T1000 (cell line): ENCODE measurements at places on chromosomes 12 and 14.

- peak; percentile 93 for DNase-seq
These were observed 25.2 kb upstream of the KRT78 start for GRCh38 chr12:52873832-52874572.

DNA sequence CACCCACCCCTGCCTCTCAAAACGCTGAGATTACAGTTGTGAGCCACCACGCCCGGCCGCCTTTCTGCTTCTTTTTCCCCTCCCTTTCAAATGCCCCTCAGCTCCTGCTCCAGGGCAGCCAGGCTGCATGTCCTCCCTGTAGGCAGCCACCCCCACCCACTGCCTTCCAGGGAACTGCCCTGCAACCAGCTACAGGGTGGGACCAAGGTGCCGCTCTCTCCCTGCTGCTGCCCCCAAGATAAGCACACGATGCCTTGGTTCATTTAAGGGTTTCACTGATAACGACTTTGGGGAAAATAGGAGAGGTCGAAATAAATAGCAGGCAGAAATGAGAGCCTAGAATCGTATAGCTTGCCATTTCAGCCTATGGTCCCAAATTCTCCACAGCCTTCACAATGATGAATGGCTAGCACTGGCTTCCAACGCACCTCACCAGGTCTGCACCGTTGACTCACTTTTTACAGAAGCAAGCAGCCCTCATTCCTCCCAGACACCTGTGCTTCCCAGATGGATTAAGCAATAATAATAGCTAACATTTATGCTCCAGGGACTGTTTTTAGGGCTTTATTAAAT, 40.7 kb downstream of the ATG14 start:
- DNase-seq: no peak

GRCh38 chr12:26001530-26001929, 43.0 kb downstream of the RASSF8 start:
- no peak for DNase-seq

DNA sequence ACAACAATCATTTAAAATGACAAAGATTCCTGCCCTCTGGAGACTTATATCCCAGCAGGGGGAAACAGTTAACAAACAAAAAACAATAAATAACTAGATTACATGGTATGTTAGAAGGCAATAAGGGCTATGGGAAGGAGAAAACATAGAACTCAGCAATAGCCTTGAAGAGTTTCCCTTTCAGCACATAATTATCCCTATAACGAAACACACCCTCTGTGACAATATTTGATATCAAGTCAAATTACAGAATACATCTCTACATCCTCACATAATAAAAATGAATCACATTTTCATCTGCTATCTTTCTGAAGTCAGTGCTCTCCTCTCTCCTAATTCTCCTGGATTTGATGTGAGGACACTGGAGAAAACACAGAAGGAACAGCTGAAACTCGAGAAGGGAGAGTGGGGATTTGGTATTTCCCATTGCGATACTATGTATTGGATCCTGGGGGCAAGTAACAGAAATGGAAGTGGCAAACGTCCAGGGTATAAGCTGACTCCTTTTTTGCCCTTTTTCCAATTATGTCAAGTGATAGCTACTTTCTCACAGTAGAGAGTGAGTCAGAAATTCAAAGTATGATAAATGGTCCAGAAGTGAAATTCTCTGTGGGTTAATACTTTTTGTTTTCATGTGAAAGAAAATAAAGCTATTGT, 9.7 kb upstream of the PTGER2 start:
- no peak for DNase-seq

- DNase-seq: no peak
These were observed 372.1 kb downstream of the ALG10 start for GRCh38 chr12:34394211-34395055.

- no peak for DNase-seq
These were observed 76.1 kb downstream of the CNTN1 start for GRCh38 chr12:40768125-40768864.

- DNase-seq: no peak
These were observed 153.1 kb upstream of the DCN start for GRCh38 chr12:91335699-91336098.

DNA sequence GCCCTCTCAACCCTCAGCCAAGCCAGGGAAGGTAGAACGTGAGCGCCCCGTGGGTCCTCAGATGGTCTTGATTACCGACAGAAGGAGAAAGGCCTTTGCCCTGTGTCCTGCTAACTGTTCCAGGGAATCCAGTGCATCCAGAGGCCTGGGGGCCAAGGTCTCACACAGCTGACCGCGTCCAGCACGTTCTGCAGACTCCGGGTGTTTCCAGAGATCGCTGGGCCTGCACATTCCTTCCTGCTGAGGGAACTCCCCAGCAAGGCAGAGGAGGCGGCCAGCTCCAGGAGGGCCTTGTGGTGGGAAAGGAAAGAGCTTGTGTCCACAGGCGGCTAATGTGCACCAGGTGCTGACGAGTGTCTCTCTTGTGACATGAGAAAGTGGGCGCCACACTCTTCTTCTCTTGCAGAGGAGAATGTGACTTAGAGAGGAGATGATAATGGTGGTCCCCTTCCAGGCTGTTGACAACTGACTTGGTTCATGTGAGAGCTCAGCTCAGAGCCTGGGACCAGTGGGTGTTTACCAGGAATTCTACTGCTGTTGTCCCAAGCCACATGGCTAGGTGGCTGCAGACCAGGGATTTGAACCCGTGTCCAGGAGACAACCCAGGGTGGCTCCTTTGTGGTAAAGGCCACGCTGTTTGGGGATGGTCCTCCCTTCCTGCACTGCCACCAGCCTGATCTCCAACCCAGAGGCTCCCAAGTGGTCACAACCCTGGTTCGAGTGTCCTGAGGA, 46.8 kb upstream of the DLK1 start:
- no peak for DNase-seq

- DNase-seq: no peak
These were observed 64.5 kb upstream of the SSTR1 start for GRCh38 chr14:38143170-38143569.

DNA sequence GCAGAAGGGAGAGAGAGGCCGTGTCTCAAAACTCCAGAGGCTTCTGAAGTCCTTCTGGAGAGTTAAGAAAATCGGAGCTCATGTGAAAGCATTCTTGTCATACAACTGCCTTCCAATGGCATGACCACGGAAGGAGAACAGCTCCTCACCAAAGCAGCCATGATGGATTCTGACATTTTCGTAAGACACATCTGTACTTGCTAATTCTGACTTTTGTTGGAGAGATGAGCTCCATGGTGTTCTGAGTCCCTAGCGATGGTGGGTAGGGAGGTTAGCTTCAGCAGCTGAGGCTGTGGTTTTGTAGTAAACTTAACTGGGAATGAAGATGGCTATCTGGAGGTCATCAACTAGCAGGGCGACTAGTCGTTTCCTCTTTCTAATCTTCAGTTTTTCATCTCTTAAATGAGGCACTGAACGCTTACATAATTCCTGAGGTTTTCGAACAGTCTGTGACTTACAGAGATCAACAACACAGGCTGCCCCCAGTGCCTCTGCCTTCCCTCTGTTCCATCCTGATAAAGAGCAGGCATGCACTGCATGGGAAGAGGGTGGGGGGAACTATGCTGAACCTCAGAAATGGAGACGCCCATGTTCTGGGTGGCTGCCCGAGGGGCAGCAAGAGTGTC, 28.6 kb upstream of the DICER1 start:
- DNase-seq: no peak

GRCh38 chr12:122064025-122064777, 14.4 kb upstream of the MLXIP start:
- DNase-seq: no peak

GRCh38 chr14:92143309-92143708, 21.5 kb downstream of the CPSF2 start:
- DNase-seq: no peak

DNA sequence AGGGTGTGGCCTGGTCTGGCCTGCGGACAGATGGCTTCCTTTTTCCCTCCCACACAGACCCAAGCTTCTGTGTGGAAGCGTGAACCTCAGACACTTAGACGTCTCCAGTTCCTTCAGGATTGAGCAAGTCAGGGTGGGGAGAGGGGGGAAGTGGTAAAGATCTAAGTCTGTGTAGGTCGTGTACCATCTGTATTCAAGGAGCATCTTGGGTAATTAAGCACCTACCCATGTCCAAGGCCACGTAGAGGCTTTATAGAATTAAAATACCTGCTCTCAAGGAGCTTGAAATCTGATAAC, 1.7 kb downstream of the AVIL start:
- DNase-seq: no peak

GRCh38 chr12:29113101-29113500, 36.0 kb upstream of the FAR2 start:
- peak; percentile 39 for DNase-seq

- DNase-seq: no peak
These were observed 120.7 kb downstream of the ADGRD1 start for GRCh38 chr12:131074221-131075083.

GRCh38 chr14:102194856-102195255, 55.2 kb downstream of the WDR20 start:
- DNase-seq: no peak

DNA sequence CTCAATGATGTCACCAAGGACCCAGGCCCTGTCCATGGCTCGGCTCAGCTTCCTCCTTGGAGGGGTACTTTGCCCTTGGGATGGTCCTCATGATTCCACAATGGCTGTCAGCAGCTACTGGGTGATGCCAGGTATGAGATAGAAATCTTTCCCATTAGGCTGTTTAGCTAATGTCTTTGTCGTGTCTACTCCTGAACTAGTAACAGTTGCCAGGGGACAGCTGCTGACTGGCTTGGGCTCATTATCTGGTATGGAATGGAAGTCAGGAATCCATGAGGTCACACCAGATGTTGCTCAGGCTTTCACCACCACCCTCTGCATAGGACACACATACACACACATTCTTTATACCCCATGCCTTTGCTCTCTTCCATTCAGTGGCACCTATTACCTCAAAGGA, 9.2 kb downstream of the PRPH start:
- no peak for DNase-seq

DNA sequence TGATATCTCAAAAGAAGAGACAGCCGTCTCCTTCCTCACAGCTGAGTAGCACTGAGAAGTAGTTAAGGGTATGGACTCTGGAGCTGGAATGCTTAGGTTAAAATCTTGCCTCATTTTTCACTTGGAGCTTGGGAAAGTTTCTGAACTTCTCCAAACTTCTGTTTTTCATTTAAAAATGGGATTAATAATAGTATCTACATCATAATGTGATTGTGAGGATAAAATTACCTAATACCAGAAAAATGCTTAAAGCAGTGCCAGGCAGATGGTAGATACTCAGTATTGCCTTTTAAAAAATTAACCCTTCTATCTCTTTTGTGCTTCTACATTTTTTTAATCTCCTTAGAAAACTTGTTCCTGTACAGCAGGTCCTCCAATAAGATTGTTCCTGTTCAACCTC, 63.1 kb downstream of the A2M start:
- DNase-seq: no peak

- DNase-seq: no peak
These were observed 25.3 kb downstream of the CLEC2A start for GRCh38 chr12:9906873-9907272.

- no peak for DNase-seq
These were observed 158.9 kb downstream of the TMX1 start for GRCh38 chr14:51398898-51399297.

DNA sequence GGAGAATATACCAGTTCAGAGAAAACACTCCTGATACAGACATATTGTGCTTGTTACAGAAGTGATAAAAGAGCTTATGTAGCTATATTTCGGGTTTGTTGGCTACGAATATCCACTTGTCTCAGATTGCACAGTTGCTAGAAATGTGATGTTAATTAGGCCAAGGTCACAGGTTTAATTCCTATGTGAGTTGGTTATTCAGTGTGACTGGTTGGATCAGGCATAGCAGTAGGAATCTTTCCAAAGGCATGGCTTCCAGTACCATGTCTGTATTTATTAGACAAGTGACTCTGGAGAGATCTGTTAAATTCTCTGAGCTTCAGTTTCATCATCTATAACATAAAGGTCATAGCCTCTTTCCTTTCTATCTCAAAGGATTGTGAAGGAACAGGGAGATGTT, 152.7 kb upstream of the KITLG start:
- no peak for DNase-seq

- no peak for DNase-seq
These were observed 85.0 kb downstream of the ACTN1 start for GRCh38 chr14:68894123-68894522.

DNA sequence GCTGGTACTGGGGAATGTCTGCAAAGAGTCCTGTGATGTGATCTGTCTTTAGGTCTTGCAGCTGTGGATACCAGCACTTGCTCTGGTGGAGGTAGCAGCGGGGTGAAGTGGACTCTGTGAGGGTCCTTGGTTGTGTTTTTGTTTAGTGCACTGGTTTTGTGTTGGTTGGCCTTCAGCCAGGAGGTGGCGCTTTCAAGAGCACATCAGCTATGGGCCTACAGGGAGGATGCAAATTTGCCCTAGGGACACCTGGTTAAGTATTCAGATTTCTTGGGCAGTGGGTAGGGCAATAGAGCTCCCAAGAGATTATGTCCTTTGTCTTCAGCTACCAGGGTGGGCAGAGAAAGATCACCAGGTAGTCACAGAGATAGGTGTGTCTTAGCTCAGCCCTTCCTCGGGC, 63.8 kb downstream of the PTGER2 start:
- DNase-seq: no peak

DNA sequence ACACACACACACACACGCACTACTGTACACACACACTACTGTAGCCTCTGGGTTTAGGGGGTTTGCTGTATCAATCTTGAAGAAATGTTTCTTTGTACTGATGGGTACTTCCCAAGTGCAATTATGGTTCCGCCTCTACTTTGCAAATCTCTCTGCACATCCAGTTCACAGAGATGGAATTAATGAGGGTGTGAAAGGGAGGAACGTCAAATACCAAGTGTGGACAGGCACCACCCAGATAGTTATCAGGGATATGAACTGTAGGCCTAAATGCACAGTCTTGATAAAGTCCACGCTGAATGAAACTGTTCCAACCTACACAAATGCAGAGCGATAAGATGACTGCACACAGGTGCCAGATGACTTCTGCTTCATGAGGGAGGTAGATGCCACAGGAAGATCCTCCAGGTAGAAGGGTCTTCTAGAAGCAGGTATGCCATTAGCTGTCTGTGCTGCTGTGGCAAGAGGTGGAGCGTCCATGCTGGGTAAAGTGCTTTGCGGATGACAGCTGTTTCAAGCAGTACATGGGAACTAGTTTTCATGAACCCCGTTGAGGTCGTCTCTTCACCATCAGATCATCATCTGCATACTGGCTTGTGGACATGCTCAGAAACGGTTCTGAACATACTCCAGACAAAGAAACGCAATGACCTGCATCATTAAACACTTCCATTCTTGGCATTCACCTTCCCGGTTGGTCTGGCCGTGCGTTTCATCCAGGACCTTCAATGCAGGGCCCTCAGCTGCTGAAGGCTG, 314.3 kb upstream of the RTL1 start:
- DNase-seq: no peak

DNA sequence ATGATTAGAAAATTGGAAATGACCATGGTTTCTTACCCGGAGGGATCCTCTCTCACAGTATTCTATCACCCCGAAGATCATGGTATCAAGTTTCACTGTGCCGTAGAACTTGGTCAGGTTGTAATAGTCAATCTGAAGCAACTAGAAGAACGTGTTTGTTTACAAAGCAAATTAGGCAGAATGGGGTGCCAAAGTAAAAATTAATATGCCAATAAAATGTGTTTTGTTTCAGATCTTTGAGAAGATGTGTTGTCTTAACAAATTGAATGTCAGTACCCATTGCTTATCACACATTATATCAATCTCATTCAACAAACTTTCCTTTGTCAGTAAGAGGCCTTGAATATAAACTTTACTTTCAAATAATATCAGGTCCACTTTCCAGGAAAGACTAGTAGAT, 45.0 kb downstream of the GUCY2C start:
- DNase-seq: no peak

GRCh38 chr12:66636771-66637170, 42.1 kb downstream of the GRIP1 start:
- no peak for DNase-seq
